ENCODE measurements at places on chromosomes 7 and 10.
A peak's percentile ranks its signal among the peaks of the same experiment; 100 is the strongest.

- DNase-seq, result no peak
These were observed 8.6 kb downstream of the SGCE start for GRCh38 chr7:94647295-94647694.

GRCh38 chr10:109451879-109452278 lies 471.4 kb downstream of the XPNPEP1 start:
- DNase-seq, result no peak

DNA sequence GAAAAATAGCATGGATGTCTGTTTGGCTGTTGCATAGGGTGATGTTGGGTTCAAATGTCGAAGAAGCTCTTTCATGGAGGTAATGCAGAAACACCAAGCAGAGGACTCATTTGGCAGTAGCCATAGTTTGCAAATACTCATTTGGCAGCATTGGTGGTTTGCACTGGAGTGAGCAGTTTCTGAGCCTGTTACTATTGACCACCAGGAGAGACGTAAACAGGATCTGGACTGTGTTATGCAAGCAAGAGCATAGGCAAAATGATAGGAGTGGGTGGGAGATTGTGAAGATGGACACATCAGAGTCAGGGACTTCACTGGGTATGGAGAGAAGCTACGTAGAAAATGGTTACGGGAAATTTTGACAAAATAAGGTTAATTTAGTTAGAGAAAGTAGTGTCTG lies 22.9 kb upstream of the A1CF start:
- DNase-seq, result no peak

- DNase-seq, result no peak
These were observed 38.4 kb downstream of the CHST3 start for GRCh38 chr10:72002354-72003295.

- no peak for DNase-seq
These were observed 536 bp downstream of the C10orf105 start for GRCh38 chr10:71719042-71719441.

DNA sequence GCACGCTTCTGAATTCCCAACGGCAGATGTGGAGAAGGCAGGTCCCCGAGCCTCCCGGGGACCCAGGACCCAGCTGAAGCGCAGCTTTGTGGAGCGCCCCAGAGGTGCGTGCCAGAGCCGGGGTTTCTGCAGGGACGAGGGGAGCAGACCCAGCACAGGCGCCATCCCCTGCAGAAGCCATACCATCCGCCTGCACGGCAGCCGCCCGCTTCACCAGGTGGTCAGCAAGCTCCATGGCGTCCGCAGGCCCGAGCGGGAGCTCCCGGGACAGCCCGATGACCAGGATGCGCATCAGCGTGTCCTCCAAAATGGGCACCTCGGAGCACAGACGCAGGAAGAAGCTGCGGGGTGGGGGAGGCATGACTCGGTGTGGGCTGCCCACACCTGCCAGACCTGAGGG lies 10.6 kb downstream of the INTS1 start:
- no peak for DNase-seq

GRCh38 chr10:48791267-48791928 lies 106.7 kb downstream of the WDFY4 start:
- no peak for DNase-seq

DNA sequence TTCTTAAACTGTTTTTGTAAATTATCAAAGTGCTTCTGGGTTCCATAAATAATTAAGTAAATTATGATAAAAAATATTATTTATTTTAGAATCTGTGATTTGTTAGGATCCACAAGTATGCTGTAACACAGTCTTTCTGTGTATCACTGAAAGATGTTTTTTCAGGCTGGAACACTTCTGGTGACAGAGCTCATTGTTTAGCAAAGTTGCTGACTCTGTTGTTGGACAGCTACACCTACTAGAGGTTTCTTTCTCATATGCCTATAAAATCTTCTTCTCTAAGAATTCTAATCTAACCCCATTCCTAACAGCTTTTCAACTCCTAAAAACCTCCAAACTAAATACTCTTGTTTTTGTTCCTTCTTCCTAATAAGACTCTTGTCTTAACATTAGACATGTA lies 176.8 kb downstream of the THSD7A start:
- DNase-seq, result no peak

DNA sequence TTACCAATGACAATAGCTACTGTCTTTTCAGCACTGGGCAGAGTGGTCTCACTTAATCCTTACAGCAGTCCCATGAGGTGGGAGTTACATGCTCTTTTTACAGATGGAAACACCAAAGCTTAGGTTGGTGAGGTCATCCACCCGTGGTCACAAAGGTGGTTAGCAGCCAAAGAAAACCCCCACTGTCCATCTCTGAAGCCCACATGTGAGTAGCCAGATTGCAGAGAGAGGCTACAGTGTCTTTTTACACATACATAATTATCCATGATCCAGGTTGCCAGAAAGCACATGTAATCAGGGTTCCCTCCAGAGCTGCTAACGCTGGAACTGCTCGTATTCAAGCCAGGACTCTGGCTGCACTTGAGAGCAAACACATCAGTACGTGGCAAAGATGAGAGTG lies 24.6 kb upstream of the ANKRD2 start:
- DNase-seq, result no peak

DNA sequence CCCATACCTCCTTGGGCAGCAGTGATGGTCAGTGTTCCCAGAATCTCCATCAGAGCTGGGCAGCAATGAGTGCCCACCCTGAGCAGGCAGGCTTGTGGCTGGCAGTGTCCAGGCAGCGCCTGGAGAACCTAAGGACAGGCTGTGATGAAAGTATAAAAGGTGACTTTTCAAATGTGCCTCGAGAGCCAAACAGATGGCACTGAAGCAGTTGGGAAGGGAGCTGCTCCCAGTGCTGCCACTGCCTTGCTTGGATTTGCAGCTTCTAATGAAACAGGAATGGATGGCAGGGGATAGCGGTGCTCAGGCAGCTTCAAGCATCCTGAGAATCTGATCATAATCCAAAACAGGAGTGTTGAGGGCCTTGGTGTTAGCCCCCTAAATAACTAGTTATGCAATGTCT lies 179.8 kb upstream of the AOAH start:
- DNase-seq, result no peak

DNA sequence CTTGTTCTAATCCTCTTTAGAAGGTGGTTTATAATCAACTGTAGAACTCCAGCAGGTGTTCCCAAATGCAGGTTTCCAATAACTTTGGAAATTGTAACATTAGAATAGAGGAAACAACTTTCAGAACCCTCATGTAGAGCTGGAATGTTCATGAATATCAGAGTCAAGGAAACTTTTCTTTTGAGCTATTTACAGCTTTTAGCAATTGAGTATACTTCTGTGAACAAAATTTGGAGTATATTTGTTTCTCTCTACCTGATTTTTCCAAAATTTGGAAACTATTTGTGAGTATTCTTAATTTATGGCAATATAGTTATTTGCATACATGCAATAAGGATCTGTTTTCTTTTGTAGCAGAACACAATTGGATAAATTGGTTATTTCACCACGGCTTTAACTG lies 2.8 kb upstream of the CFAP43 start:
- DNase-seq, result no peak

DNA sequence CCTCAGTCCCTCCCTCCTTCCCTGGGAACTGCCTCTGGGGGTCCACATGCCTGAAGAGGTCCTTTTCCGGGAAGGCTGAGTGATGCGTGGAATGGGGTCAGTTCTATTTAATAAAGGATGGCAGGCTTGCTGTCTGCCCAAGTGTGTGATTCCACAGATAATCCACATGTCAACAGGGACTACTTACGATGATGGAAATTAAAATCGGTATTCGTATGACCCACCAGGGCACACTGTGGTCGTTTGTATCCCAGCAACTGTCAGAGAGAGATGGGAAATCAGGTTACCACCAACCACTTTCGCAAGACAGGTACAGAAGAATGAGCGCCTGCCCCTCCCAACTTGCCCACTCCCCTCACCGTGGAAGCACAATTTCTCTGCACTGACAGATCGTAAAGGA lies 110.3 kb downstream of the VIPR2 start:
- DNase-seq, result no peak

GRCh38 chr7:114787556-114787955 lies 134.3 kb upstream of the MDFIC start:
- no peak for DNase-seq

GRCh38 chr10:45487735-45488134 lies 113.7 kb downstream of the ALOX5 start:
- DNase-seq, result no peak

DNA sequence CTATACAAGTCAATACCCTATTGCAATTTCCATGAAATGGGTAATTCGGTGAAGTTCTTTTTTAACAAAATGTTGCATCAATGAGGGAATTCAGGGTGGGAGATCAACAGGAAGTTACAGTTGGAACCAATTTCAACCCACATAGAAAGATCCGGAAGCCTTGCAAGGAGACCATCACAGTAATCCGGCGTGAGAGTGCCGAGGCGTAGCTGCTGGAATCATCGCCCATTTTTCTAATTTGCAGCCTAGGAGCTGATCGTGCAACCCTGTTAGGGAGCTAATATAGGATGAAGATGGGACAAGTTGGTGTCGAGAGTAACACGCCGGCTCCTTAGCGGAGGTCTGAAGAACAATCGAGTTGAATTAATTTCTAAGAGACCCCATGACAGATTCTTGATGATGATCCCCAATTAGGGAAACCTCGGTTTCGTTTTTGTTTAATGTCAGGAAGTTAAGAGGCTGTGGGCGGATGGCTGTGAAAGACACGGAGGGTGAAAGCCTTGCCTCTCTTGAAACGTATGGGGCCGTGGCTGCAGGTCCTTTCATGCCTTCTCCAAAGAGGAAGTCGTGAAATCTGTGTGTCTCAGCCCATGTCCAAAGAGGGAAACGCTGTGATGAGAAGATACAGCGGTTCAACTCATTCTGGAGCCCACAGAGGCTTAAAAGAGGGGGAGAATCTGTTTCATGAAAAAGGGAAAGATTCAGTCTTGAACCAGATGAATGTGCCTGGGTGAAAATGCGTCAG lies 51.2 kb upstream of the CARD11 start:
- DNase-seq, result peak; percentile 56

DNA sequence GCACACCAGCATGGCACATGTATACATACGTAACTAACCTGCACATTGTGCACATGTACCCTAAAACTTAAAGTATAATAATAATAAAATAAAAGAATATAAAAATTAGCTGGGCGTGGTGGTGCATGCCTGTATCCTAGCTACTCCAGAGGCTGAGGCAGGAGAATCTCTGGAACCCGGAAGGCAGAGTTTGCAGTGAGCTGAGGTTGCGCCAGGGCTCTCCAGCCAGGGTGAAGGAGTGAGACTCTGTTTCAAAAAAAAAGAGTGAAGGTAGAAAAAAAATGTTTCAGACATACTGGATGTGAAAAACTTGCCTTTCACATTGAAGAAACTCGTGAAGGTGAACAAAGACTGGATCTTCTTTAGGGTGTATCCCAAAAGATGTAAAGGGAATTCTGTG lies 26.7 kb downstream of the TSPAN14 start:
- DNase-seq, result no peak

GRCh38 chr10:28840971-28841370 lies 163.7 kb downstream of the BAMBI start:
- no peak for DNase-seq

- DNase-seq, result no peak
These were observed 69.8 kb downstream of the ADD3 start for GRCh38 chr10:110077436-110078130.

DNA sequence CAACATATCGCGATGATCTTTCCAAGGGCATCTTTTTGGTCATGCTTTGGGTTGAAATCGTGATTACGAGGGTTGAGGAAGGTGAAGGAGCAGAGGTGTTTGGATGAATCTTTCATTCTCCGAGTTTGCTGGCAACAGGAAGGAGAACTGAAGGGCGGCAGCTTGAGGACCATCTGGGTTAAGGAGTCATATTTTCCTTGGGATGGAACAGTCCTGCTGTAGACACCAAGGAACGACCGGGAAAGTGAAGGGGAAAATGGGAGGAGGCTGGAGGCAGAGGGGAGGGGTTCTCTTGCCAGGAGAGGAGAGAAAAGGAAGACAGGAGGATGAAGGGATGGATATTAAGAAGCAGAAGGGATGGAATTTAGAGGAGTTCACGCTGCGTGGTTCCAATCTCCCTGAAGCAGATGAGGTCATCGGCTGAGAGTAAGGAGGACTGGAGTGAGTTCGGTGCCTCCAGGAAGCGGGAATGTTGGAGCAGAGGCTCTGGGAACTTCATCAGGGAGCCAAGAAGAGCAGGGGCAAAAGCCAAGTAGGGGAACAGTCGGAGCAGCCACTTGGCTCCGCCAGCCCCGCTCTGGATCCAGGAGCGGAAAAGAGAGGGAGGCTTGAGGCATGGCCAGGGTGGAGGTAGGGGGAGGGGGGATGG lies 116.6 kb upstream of the GALNT17 start:
- DNase-seq, result no peak

DNA sequence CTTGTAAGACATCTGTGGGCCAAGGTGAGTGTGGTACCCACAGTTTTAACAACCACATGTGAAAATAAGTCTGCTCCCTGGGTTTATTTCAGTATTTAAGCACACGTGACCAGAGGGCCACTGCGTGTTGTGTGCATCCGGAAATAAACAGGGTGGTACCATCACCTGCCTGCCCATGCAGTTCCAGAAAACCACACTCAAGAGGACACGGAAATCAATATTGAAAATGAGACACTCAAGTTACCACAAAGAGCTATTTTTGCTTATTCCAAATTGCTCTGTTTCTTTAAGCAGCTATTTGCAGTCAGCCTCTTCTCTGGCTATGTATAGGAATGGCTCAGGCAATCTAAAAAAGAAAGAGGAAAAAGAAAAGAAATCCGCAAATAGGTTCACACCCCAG lies 71.8 kb upstream of the LOXL4 start:
- DNase-seq, result no peak

DNA sequence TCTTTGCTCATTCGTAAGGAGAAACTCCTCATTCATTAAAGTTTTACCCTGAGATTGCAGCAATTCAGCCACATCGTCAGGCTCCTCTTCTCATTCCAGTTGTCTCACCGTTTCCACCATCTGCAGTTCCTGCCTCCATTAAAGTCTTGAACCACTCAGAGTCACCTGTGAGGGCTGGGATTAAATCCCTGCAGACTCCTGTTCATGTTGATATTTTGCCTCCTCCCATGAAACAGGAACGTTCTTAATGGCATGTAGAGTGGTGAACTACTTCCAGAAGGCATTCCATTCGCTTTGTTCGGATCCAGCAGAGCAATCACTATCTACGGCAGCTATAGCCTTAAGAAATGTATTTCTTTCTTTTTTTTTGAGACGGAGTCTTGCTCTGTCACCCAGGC lies 96.5 kb upstream of the FAM20C start:
- no peak for DNase-seq

DNA sequence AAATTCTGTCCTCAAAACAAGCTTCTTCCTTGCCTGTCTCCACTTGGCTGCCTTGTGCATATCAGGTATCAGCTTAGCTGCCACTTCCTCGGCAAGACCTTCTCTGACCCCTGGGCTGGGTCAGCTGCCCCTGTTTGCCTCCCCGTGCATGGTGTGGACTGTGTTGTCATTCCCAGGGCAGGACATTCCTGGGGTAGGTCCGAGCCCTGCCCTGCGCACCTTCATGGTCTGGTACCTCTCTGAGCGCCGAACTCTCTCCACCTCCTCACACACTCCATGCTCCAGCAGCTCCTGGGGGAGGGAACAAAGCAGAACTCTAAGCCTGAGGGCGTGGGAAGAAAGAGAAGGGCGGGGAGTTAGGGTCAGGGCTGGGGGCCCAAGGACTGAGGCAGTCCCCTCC lies 3.8 kb downstream of the POLM start:
- DNase-seq, result no peak

GRCh38 chr7:127382301-127383085 lies 10.0 kb downstream of the ZNF800 start:
- DNase-seq, result no peak

GRCh38 chr10:90276894-90277475 lies 575.6 kb downstream of the KIF20B start:
- no peak for DNase-seq

Measured in T-cell (primary cell).